NB4 (cell line): ENCODE measurements at places on chromosomes 2 and 18.

DNA sequence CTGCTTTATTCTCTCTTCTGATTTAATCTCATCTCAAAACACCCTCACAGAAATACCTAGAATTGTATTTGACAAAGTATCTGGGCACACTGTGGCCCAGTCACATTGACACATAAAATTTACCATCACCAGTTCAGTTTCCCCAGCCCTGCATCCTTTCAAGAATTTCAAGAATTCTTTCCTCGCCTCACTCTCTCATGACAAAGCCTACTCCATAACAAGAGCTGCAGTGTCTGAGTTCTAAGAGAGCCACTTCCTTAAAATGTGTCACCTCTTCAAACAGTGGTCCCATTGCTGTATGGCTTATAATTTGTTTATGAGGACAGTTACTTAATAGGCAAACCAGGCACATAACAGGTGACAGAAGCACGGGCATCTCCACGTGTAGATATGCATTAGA, 90.9 kb upstream of the STK39 start:
- DNase-seq, result no peak

- no peak for DNase-seq
Measured at GRCh38 chr2:198252472-198252871, 448.1 kb downstream of the PLCL1 start.

DNA sequence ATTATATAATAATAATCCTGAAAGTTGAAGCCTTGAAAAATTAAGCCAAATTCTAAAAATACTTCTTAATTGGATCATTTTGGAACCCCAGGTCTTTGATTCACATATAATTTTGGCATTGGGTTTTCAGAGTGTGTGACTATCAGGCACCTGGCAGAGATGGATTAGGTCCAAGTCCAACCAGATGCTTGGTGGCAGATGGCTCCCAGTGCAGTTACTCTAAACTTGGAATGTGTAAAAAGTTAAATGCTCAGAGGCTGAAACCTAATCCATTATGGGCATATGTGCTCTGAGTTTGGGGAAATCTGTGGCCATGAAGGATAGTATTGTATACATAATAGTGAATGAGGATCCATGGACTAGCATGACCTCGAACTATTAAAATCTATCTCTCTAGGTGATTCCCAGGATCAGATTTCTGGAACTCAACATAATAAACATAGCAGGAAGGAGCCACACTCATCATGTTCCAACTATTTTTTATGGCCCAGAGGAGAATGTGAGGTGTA, 333.0 kb downstream of the RPRM start:
- no peak for DNase-seq

- DNase-seq, result no peak
Measured at GRCh38 chr2:173417802-173418201, 63.1 kb downstream of the CDCA7 start.

- no peak for DNase-seq
Measured at GRCh38 chr2:229996320-229996719, 72.4 kb downstream of the SLC16A14 start.
